Inflammatory macrophage (primary cell): ENCODE measurements at places on chromosomes 5 and 9.
A peak's percentile ranks its signal among the peaks of the same experiment; 100 is the strongest.

DNA sequence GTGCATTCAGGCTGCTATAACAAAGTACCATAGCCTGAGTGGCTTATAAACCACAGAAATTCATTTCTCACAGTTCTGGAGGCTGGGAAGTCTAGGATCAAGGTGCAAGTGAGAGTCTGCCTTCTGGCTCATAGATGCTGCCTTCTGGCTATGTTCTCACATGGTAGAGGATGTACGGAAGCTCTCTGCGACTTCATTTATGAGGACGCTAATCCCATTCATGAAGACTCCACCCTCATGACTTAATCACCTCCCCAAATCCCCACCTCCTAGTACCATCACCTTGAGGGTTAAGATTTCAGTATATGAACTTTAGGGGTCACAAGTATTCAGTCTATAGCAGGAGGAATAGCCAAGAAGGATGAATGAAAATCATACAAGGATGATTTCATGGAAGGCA lies 37.3 kb upstream of the KCNIP1 start:
- no peak for DNase-seq

DNA sequence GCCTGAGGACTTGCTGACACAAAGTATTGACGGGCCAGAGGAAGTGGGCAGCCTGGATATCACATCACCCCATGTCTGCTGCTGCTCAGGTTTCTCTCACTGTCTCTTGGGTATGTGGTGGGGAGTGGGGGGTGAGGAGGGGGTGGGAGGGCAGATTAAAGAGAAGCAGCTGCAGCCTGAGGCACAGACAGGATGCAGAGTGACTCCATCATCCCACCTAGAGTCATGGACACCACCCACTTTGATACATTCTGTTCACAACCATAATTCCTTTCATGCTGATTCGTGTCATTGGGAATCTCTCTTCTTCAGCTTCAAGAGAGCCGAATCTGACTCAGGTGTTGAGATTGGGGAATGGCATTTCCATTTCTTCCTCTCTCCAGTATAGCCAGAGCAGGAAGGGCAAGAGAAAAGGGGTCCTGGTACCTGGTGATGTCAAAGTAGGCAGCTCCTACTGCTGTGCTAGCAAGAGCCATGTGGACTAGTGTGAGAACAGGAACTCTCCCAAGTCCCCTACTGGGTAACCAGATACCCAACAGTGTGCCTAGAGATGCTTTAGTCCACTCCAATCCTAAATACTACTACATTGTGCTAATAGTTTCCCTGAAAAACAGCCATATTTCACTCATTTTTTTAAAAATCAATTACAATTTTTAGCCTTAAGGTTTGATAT lies 22.4 kb downstream of the GRAMD2B start:
- no peak for DNase-seq

DNA sequence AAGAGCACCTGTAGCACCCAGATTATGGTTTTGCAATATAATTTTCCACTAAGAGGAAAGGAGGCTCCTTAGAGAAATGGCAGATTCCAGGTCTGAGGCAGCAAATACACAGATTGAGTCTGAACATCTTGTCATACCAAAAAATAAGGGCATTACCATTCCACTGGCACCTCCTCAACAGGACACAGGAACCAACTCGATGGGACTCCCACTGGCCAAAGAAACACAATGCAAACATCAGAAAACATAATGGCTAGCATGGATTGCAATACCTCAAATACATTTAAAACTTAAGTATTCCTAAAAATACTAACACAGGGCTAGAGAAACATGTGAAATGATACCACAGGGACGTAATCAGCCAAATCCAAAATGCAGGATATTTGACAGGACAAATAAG lies 12.4 kb upstream of the RANBP17 start:
- no peak for DNase-seq

- DNase-seq = no peak
Observed at GRCh38 chr5:28403846-28404245, 1365.5 kb upstream of the CDH9 start.

DNA sequence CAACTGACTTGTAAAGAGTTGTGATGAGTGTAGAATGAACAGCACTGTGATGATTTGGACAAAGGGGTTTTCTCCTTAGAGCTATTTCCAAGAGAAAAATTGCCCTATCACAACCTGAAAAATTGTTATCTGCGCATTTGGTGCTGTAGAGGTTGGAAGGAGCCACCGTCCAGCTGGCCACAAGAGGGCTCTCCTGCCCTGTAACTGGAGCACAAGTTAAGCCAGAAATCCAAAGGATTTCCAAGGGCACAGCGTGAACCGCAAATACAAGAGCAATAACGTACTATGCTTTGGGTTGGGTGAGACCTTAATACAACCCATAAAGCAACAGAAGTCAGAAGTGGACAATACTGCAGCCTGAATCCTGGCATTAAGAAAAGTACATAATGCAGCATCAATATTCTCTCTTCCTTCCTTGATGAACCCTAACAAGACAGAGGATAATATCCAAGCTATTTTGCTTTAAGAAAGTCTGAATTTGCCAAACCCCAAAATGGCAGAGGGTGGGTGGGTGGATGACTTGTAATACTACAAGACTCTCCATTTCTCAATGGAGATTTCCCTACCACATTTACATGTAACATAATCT lies 56.8 kb upstream of the SMIM32 start:
- DNase-seq = peak; percentile 47

GRCh38 chr5:69528035-69528434 lies 32.0 kb upstream of the GTF2H2C start:
- no peak for DNase-seq

- no peak for DNase-seq
Observed at GRCh38 chr5:132138260-132138659, 64.7 kb downstream of the CSF2 start.

DNA sequence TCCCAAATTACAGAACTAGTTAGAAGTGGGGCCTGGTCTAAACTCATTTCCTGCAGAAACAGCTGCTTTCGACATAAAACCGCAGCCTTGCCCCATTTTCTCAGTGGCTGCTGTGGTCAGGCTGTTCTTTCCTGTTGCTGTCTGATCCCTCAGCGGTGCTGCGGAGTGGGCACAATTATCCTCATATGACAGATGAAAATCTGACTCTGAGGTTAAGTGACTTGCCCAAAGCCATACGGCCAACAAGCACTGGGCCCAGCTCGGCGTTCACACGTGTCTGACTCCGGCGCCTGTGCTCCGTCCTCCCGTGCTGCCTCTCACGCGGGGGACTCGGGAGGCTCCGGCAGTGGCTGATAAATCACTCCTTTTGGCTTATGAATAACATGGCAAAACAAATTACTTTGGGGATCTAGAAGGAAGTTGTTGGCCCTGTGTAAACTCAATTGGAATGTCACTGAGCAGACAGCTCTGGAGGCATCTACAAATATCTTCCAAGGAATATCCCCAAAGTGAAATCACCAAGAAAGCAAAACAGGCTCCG lies 142.6 kb upstream of the LMX1B start:
- peak; percentile 98 for DNase-seq

GRCh38 chr9:89502038-89502601 lies 4.2 kb upstream of the SEMA4D start:
- DNase-seq = no peak

DNA sequence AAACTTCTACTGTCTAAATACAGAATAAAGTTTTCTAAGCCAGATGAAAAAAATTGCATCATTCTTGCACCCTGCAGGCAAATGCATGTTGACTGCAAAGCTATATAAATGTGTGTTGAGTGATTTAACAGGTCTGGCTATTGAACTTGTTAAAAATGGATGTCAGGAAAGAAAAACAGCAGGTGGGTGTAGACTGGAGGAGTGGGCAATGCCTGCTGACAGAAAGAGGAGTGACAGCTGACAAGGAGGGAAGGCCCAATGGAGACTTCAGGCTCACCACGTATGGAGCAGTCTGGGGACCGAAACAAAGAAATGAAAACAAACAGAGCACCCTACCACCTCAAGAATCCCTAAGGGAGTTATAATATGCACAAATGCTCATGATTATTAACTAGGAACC lies 127.8 kb downstream of the GRIA1 start:
- no peak for DNase-seq

GRCh38 chr5:174428895-174429294 lies 295.5 kb upstream of the MSX2 start:
- DNase-seq = no peak

- peak; percentile 58 for DNase-seq
Observed at GRCh38 chr9:130235558-130236435, 29.8 kb upstream of the HMCN2 start.
